NCI-H2081 treated with DMSO at 0.1 percent for 48 hours (cell line): ENCODE measurements at places on chromosomes 7 and 10.

DNA sequence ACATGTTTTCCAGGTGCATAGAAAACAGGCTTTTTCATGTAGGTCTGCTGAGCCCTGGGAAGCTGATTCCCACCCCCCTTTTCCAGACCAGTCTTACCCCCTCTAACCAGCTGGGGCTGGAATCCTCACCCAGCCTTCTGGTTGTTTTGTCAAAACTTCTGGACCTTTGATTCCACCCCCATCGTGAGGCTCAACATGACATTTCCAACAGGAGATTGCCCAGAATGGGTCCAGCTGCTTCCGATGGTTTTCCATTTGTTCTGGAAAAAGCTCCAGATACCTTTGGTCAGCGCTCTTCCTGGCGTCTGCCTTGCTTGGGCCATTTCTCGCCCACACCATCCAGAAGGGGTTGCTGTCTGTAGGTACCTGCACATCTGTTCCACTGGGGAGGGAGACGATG lies 41.5 kb downstream of the MINDY4 start:
- DNase-seq: no peak

- DNase-seq: no peak
Measured at GRCh38 chr10:11504566-11505285, 106.7 kb downstream of the USP6NL start.

DNA sequence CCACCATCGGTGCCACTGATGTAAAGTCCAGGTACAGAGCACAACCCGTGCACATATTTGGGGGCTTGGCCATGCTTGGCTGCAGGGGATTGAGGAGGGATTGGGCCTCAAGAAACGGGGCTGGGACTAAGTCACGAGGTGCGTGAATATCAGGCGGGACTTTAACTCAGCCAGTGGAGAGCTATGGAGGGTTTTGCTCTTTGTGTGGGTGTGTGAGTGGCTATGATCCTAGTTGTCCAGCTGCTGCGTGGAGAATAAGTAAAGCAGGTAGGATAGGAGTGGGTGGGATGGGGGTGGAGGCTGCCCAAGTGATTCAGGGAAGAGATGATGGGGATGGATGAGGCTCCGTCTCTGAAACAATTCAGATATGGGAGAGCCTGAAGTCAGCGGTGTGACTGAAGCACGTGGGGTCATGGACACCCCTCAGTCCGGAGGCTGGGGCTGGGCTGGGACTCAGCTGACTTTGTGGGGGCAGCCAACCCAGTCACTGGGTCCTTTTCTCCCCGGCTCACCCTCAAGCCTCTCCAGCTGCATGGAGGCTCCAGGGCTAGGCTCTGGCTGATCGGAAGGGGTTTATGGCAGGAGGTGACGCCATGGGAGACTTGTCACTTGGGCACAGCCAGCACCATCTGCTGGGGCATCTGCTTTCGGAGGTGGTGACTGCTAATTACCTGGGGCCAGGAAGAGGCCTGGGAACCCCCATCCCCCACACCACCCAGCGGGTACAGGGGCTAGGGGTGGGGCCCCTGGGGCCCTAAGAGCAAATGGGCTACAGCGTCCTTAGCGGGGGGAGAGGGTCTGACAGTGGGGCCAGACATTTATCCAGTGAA lies 1.7 kb upstream of the LFNG start:
- DNase-seq: no peak

DNA sequence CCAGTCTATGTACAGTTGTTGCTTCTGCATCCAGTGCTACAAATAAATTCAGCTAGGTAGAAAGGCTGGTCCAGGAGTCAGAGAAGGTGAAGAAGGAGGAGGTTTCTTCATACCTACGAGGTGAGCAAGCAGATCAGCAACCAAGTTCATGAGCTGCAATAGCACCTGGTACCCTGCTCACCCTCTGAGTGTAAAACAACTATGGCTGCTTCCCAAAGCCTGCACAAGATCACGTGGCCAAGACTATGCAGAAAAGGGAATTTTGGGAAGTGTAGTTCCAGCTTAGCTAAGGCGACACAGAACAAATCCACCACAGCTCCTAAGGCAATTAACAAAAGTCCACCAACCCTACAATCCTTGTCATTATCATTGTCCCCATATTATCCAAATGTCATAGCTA lies 95.9 kb upstream of the AUTS2 start:
- no peak for DNase-seq

- no peak for DNase-seq
Measured at GRCh38 chr10:44703241-44704155, 207.6 kb upstream of the TMEM72 start.

GRCh38 chr7:93715234-93715633 lies 140.7 kb upstream of the CALCR start:
- DNase-seq: no peak

GRCh38 chr10:49688920-49689319 lies 9.5 kb downstream of the C10orf53 start:
- no peak for DNase-seq

GRCh38 chr10:80542053-80542452 lies 4.4 kb downstream of the SH2D4B start:
- DNase-seq: no peak

DNA sequence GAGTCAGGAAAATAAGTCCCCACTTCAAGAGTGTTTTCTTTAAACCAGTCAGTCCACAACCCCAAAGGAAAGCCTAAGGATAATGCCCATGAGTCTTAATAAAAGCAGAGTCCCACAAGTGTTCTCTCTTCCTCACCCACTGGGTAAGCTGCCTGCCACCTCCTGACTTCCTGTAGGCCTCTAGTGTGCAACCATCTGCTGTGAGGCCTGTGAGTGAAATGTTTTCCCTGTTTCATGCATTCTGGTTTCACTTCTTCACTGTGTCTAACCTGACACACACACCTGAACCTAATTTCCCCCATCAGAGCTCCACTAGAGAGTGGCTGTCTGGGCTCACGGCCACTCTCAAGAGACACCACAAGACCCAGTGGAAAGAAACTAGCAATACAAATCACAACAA lies 38.9 kb upstream of the GDF10 start:
- DNase-seq: no peak

DNA sequence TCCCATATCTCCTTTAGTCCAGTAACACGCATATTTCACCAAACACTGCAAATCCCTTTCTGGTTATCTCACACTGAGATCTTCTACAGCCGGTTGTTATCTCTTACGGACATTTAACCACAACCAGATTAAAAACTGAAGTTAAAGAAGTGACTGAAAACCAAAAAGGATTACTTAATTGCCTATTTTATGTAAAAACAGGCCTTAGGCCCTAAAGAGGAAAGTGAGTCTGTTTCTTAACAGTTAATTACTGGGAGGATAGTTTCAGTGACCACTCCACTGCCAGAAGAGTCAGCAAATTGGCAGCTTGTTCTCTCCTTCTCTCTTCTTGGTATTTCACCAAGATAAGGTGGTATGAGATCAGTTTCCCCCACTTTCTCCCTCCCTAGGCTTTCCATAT lies 161.9 kb upstream of the MEOX2 start:
- DNase-seq: no peak

- DNase-seq: no peak
Measured at GRCh38 chr7:80681272-80681885, 42.9 kb downstream of the CD36 start.

DNA sequence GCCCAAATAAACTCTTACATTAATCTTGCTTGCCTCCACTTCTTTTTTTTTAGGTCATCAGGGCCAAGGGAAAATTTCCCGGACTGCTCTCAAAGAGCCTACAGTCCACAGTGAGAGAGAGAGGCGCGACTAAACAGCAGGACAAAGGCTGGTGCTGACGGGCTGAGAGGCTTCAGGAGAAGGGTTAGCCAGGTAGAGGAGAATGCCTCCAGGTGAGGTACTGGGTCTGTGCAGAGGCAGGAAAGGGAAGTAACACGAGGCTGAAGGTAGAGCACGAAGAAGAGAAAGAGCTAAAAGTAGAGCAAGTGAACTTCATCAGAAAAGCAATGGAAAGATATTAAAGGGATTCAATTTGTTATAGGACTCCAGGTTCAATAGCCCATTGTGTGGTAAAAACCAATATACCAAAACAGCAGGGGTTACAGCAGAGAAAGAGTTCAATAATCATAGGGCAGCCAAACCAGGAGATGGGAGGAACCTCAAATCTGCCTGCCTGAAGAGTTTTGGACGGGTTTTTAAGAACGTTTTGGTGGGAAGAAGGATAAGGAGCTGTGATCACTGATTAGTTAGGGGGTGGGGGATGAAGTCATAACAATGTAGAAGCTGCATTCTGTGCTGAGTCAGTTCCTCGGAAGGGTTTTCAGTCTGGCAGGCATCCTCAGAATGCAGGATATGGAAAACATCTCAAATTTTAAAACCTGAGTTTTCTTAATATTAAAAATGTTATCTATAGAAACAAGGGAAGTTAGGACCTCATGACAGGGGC lies 171.5 kb downstream of the AKR1D1 start:
- DNase-seq: no peak

GRCh38 chr7:97024209-97025129 lies at the start of gene DLX5:
Gene DLX5, minus strand, starts transcription at chr7:97024831. Its CDS starts 208 bp downstream, at chr7:97024623.
- peak; percentile 92 for DNase-seq

DNA sequence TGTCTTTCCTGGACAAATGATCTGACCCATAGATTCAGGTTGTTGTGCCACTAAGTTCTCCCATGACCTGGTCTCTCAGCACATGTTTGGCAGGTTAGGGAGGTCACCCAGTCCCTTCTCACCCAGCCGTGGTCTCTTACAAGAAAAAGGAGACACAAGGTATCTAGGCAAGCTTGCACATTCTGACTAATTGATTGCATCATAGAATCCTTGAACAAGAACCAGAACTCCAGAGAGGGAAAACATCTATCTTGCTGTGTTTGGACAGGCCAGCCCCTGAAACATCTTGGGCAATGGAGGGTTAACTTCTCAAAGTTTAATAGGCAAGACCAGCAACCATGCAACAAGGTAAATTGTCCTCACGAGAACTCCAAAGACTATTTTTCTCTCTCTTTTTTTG lies 8.5 kb upstream of the HK1 start:
- no peak for DNase-seq

DNA sequence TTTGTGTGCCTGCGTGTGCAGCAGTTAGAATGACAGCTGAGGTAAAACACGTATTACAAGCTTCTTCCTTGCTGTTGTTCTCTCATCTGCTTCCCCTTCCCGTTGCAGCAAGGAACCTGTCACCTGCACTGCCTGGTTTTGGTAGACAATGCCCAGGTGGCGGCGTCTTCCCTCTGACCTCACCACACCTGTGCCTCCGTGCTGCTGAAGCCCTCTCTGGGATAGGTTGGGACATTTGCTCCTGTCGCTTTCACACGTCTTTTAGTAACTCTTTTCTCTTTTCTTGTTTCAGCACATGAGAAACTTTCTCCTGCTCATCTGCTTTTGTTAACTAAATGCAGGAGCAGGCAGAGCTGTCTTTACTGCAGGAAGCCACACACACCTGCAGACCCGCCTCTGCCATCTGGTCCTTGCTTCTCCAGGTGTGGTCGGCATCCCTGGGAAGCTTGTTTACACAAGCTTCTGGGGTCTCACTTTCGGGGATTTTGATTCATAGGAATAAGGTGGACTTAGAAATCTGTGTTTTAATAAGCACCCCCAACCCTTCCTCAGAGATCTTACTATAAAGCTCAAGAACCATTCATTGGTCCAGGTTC lies 60.7 kb upstream of the EXOC6 start:
- DNase-seq: no peak

DNA sequence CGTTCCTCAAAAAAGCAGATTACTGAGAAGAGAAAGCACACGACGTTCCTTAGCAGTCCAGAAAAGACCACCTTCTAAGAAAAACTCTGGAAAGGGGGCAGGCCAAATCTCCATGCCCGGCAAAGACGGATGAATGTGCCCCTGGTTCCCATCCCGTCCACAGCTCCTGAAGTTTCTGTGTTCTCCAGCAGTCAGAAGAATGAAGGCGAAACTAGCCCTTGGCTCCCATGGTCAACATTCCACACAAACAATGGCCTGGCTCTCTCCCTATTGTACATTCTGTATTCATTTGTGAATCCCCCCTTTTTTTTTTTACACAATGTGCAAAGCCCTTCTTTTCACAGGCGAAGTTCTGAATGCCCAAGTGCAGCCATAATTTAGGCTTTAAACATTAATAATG lies 5.3 kb downstream of the CTBP2 start:
- DNase-seq: no peak

GRCh38 chr10:129058664-129059155 lies 408.3 kb upstream of the MGMT start:
- DNase-seq: no peak

- DNase-seq: no peak
Measured at GRCh38 chr10:4511509-4511908, 314.5 kb upstream of the AKR1E2 start.

DNA sequence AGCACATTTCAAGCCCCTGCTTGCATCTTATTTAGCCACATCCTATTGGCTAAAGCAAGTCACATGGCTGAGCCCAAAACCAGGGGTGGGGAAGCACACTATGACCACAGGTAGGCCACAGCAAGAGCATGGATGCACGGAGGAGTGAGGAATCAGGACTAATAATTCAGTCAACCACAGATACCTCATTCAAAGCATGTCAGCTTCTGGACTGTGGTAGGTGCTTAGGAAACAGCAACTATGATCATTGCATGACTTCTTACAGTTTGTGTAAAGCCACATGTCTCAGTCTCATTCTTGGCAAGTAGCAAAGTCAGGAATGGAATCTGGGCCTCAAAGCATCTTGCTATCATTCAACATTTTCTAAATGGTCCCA lies 79.0 kb upstream of the EMX2 start:
- no peak for DNase-seq

DNA sequence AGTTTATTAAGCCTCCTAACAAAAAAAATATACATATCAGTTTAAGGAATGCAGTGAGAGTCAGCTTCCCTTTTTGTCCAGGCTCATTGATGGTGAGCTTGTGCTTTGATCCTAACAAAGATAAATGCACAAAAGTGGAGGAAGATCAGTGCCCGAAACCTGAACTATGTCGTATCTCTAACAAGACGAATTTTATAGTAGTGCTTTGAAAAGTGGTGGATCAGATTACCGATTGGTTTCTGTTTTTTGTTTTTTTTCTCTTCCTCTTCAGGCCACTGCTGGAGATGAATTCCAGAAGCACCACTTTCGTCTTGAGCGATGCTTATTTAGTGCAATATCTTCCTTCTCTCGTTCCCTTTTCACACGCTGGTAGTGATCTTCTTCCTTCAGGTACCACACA lies 72.8 kb downstream of the RHOBTB1 start:
- no peak for DNase-seq

DNA sequence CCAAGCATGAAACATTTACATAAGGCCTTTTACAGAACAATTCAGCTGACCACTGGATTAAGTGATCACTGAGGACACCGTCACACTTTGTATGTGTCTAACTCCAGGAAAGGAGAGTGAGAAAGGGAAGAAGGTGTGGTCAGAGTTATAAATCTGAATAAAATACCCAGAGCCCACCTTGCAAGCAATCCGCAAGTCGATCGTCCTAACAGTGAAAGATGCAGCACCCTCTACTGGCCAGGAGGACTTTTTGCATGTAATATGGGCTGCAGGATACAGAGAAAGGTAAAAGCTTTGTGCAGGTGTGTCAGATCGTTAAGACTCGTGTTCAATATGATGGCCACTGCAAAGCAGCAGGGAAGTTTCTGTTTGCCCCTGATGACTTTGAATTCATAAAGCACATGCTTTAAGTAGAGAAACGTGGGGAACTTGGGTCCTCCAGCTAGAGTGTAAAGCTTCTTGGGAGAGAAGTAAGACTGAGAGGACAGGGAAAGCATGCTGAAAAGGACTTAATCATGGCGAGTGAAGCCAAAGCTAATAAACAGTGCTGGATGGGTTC lies 68.5 kb upstream of the BMPER start:
- DNase-seq: no peak

GRCh38 chr7:18469316-18469715 lies 26.2 kb upstream of the HDAC9 start:
- DNase-seq: no peak

GRCh38 chr10:12597788-12598765 lies 248.7 kb downstream of the CAMK1D start:
- DNase-seq: peak; percentile 34

- no peak for DNase-seq
Measured at GRCh38 chr7:90568213-90568612, 27.9 kb upstream of the CDK14 start.
